Prostate gland (tissue), 2 donors: ENCODE measurements at places on chromosomes 3 and 15.

GRCh38 chr3:100650651-100651619 lies 41.5 kb downstream of the ADGRG7 start:
- no peak for DNase-seq

- DNase-seq: no peak
These were observed 57.6 kb downstream of the SIDT1 start for GRCh38 chr3:113589971-113590370.

- DNase-seq: no peak
These were observed 30.9 kb downstream of the SPSB4 start for GRCh38 chr3:141082064-141082463.

DNA sequence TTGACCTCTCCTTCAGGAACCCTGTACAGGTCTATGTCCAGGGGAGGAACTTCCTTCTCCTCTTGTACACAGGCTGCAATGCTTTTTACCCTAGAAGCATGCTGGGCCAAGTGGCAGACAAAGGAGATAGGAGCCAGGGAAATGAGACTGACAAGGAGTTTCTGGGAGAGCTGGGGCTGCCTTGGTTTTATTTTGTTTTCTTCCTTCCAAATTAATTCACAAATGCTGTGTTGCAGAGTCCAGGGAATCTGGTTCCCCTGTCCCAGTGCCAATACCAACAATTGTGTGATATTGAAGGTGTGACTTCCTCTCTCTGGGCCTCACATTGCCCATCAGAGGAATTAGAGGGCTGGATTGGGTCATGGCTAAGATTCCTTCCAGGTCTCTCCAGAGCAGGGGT lies 224.8 kb upstream of the PPP2R3A start:
- DNase-seq: no peak

DNA sequence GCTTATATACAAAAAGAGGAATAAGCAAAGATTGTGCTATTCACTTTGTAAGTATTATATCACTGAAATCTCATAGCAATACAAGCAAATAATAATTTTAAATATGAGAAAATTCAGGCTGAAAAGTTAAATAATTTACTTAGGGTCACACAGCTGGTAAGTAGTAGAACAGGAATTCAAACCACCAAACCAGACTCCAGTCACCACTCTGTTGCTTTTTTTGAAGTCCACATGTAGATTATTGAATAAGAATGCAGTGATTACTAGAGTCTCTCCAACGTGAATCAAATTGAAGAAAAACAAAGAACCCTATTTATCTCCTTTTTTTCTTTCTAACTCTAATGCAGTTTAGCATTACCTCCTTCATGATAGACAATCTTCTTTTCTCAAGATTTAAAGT lies 15.9 kb downstream of the SPICE1 start:
- DNase-seq: no peak

- DNase-seq: no peak
These were observed 39.9 kb downstream of the IFT57 start for GRCh38 chr3:108182339-108182738.

GRCh38 chr15:101250341-101250831 lies 1.5 kb downstream of the CHSY1 start:
- DNase-seq: no peak

DNA sequence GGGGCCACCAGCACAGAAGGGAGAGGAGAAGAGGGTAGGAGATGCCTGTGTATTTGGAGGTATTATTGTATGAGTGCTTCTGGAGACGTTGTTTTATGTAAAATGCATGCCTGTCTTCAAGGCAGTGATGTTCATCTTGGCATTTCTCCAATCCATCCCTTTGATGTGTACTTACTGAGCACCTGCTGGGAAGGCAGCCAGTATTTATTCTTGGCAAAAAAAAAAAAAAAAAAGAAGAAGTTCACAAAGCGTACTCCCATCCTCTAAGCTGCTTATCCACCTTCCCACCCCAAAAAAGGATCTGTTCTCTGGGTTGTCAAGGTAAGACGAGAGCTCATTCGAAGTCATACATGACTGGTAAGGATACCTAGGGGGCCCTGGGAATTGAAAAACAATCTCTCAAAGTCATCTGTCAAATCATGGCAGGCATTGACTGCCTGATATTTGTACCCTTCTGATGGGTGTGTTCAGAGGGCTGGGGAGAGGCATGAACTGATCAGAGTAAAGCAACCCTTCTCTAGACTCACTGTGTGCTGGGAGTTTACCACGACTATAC lies 30.0 kb upstream of the SLC6A1 start:
- peak; percentile 12 for DNase-seq

DNA sequence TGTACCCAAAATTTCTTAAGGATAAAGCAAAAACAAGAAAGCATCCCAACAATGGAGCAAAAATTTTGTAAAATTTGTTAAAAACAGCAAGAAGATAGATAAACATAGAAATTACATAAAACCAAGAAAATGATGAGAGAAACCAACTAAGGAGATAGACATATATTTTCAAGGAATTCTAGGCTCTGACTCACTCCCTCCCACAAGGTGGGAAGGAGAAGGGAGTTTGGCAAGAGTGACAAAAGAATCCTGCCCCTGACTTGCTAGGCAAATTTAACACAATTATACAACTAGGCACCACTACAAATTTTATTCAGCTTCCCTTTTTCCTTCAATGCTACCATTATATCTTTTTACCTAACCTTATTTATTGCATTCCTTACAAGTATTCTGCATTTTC lies 70.9 kb downstream of the MYO9A start:
- no peak for DNase-seq

- DNase-seq: peak; percentile 73
These were observed 98.9 kb upstream of the SLC6A6 start for GRCh38 chr3:14303336-14304100.

DNA sequence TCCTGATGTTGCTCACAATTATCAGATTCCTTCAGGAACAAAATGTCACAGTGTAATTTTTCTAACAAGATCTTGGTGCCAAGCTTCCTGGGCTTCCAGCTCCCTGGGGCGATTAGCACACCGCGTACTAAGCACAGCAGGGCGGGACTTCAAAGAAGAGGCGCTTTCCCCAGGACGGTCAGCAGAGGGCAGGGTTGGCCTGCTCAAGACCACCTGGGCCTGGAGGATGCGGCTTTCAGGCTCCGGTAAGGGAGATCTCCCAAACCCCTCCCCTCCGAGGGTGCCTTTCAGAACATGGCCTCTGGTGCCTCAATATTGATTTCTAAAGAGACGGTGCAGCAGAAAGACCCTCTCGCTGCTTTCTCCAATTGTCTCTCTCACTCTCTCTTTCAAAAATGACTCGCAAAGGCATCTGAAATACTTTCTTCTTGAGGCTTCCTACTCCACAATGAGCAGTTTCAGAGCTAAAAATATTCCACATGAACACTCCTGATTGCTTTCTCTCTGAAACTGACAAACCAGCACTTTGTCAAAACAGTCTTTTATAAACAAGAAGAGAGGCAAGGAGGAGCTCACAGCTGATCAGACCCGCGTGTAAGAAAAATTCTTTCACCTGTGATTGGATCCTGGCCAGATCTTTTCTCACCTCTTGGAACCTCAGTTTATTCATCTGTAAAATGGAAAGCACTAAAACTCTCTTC lies 154.0 kb downstream of the ADAMTS9 start:
- peak; percentile 91 for DNase-seq

- no peak for DNase-seq
These were observed 60.5 kb upstream of the ACTC1 start for GRCh38 chr15:34855893-34856292.

- peak; percentile 66 for DNase-seq
These were observed 84.2 kb upstream of the SLC4A7 start for GRCh38 chr3:27568393-27568792.

GRCh38 chr15:80375968-80376891 lies 28.0 kb upstream of the ARNT2 start:
- no peak for DNase-seq

GRCh38 chr3:40505599-40506462 lies at the start of gene ZNF620:
Gene ZNF620 (plus strand): TSS chr3:40506039. CDS start chr3:40506353, 314 bp downstream.
- DNase-seq: peak; percentile 67

- no peak for DNase-seq
These were observed 161.8 kb downstream of the EDEM1 start for GRCh38 chr3:5349343-5349742.

- DNase-seq: peak; percentile 40
These were observed 2.5 kb upstream of the MST1R start for GRCh38 chr3:49906073-49906743.

- DNase-seq: no peak
These were observed 678.8 kb downstream of the MCTP2 start for GRCh38 chr15:94910166-94910565.

DNA sequence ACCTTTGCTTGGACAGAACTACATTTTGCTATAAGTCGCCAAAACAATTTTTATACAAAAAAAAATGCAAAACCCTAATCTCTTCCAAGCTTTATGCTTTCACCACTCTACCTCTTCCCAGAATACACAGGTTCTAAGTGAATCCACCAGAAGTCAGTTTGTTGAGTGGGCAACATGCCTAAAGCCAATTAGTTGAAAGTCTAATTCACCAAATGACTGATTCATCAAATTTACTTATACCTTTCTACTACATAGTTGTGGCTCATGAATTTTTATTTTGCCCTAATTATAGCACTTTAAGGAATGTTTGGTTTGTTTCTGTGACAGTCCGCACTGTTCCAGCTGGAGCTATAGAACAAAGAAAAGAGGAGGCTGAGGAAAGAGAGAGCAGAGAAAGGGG lies 265.9 kb upstream of the TGFBR2 start:
- DNase-seq: no peak

DNA sequence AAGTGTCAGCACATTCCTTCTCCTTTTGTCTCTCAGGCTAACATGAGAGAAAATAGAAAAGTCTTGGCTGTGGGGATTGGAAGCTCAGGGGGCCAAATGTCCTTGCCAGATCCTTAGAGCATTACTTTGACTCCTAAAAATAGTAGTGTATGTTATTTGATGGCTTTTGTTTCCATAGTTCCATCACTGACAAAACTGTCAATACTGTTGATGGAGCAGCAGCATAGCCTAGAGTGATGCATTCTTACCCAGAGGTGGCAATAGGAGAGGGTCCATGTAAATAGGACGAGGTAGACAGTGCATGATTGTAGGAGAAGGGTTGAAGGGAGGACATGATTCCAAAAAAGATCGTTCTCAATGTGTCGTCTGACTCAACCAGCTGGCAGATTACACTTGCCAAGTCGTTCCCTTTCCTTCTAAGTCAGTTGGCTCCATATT lies 282.7 kb upstream of the TPRG1 start:
- DNase-seq: no peak

DNA sequence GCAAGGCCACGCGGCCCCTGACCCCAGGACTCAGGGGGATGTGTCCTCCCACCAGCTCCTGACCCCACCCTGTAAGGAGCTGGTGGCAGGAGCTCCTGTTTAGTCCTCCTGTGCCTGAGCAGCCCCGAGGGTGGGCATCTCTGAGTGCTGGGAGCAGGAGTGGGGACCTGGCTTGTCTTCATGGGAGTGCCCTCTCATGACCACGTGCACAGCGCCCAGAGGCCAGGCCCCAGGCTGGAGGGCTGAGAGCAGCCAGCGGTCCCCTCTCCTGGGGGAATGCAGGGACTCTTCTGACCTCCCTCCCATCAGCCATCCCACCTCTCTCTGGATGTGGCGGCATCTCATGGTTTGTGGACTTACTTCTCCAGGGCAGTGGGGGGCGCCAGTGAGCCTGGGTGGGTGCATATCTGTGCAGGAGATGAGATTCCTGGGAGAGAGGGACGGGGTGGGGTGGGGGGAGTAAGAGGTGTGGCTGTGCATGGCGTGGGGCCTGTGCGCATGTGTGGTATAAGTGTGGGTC lies 205.6 kb downstream of the TBC1D2B start:
- DNase-seq: no peak

DNA sequence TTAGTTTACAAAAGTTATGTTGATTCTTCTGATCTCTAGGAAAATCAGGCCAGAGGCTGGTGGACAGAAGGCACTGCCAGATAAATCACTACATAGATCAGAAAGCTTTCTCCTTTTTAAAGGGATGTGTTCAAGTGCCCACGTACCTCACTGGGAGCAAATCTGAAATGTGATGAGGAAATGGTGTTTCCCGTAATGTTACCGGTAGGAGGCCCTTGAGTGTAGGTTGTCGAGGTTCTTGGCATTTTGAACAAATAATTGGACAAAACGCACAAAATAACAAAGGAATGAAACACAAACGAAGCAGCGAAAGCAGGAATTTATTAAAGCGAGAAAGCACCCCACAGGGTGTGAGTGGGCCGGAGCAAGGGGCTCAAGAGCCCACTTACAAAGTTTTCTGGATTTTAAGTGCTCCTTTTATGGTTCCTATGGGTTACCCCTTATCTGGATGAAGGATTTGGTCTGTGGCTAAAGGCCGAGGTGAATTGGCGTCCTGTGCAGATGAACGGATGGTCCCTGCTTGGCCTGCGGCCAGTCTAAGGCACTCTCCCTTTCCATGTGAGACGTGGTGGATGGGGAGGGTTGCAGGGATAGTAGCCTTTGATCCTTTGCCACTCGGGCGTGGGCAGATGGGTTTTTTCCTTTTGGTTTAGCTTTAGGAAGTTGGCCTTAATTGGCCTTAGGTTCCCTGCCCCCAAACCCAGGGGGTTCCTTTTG lies 1.0 kb downstream of the SNX1 start:
- no peak for DNase-seq

DNA sequence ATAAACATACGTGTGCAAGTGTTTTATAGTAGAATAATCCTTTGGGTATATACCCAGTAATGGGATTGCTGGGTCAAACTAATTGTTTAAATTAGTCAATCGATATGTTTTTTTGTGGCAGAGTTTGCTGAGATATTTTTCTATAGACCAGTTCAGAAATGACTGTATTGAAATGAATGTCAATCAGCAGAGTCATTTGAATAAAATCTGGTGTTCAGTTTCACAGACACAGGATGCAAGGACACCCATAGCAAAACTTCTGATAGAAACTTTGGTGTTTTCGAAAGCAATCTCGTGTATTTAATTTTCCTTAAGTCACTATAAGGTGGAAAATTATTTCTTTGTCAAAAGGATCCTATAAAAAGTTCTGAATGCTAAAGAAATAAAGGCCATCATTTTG lies 434.4 kb downstream of the RAP2B start:
- DNase-seq: no peak

- no peak for DNase-seq
These were observed 3.6 kb upstream of the KPNA4 start for GRCh38 chr3:160568989-160569388.

DNA sequence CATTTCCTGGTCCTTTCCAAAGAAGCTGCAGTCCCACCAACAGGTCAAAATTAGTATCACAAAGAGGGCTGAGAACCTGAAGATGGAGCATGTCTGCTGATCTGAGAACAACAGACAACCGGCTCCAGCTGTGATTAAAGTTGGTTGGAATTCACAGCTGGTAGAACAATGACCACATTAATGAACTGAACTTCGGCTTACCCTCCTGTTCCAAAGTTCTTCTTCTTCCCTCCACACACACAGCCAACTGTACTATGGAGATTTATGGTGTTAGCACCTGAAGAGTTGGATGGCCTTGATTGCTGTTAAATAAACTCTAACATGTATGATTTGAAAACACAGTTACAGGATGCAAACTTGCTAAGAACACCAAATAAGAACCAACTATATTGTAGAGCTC lies 27.4 kb upstream of the ROPN1 start:
- no peak for DNase-seq

GRCh38 chr15:52576692-52577091 lies 7.9 kb upstream of the ARPP19 start:
- DNase-seq: no peak

GRCh38 chr15:57816599-57816998 lies 110.1 kb downstream of the POLR2M start:
- no peak for DNase-seq

- no peak for DNase-seq
These were observed 43.0 kb upstream of the HEG1 start for GRCh38 chr3:125098611-125099291.

GRCh38 chr3:127750226-127751031 lies 71.9 kb downstream of the MGLL start:
- no peak for DNase-seq
